ENCODE measurements at places on chromosomes 7 and 10. TPM values are rescaled to one million over a fixed set of nuclear protein-coding genes. Genes with fewer than 3 reads are reported as not detected.

DNA sequence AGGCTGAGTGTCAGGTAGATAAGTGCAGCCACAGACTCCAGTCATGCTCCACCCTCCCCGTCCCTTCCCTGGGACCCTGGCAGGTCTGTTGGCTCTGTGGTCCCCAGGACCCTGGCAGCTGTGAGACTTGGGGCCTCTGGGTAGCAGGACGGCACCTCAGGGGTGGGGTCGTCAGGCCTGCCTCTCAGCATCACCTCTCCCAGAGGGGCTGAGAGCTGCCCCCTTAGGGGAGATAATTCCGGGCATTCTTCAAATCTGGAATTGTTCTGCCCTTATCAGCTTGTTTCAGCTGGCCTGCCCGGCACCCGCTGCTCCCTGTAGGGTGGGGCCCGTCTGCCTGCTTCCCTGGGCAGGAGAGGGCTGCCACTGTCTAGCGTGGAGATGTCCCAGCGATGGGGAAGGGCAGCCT is 23.3 kb downstream of the PODXL start:
- no peak for DNase-seq

DNA sequence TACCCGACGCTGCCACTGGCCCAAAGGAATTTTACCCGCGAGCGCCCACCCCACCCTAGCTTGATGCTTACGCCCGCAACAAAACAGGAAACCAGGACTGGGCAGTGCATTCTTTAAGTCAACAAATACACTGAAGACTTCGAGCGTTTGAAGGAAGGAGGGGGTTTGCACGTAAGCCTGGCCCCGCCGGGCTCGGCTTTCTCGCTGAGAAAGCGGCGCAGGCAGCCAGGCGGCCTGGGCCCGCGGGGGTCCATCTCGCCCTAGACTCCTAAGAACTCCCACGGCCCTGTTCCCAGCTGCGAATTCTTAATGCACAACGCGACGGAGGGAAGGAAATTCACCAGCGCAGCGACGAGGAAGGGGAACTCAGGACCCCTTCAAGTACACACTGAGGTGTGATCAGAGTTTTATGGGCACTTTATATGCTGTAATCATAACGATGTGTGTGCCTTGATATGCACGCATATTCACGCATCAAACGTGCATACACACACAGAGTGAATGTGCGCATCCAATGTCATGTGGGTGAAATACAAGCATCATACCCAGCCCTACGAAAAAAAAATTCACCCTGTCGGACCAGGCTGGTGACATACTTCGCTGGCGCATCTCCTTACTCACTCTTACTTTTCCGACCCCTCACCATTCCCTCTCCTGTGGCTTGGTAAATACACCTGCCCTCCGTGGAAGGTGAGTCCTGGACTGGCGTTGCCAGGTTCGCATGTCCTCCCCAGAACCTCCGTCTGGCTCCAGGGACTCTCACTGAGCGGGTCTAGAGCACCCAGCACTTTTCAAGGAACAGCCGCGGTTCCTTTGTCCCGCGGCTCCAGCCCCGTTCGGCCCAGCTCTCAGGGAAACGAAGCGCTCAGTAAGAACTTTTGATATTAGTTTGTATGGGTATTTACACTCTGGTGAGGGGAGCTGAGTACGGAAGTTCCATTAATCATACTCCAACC is 5.7 kb upstream of the HOXA13 start:
- no peak for DNase-seq

GRCh38 chr7:12949060-12949931 is 261.9 kb downstream of the ARL4A start:
- peak; percentile 14 for DNase-seq

GRCh38 chr10:114885443-114885842 is 52.6 kb upstream of the TRUB1 start:
- DNase-seq: no peak

Gene PIK3AP1
- 8.9 TPM for total RNA-seq

Gene MYH16
- 0.89 TPM for total RNA-seq

DNA sequence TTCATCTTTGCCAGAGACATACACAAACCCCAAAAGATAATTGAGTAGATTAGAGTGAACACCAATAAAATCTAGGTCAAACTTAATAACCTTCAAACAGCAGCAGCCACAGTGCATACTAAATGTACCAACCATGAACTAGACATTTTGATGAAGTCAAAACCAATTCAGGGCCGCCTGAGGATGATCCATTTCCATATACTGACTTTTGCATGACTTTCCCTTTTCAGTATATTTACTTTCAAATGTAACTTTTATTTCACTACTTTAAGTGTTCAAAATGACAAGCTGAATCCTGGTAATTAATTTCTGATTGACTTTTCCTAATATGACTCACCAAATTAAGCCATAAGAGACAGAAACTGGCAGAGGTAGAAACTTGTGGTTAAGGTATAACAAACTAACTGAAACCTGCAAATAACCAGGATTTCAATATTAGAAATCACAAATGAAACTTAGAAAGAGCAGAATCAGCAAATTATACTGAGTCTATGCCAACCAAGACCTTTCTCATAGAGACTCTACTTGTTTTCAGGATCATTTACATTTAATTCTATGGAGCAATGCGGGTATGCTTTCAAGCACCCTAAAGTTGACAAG is 171.9 kb upstream of the LRRN3 start:
- no peak for DNase-seq

DNA sequence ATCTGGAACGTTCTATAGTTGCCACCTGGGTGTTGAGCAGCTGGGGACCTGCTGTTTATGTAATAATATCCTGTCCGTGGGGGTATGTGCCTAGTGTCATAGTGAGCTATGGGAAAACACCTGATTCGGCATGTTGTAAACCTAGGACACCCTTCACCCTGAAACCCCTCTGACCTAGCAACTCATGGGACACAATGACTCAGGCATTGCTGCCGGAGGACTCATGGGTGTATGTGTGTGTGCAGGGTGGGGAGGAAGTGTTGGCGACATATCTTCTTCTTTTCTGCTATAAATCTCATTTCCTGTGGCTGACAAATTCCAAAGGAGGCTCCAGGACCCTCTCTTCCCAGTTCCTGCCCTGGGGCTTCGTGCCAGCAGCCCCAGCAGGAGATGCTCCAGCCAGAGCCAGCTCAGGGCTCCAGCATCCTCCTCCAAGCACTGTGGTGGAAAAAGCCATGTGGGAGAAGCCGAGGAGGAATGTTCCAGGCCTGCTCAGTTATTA is 77.0 kb upstream of the PODXL start:
- no peak for DNase-seq

DNA sequence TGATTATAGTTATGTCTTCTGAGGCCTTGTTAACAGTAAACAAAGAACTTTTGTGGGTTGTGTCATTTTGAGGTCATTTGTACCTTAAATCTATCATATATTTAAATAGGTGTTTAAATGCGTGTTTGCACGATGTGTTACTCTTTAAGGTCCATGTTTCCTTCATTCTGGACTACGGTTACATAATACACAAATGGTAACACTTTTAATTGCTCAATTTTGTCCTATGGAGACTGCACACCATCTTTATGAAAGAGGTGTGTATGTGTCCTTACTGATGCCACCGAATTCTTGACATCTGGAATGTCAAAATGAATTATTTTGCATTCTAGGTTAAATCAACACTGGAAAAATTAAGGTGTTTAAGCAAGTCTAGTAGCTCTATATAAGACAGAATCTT is 1.7 kb downstream of the PALS2 start:
- no peak for DNase-seq

GRCh38 chr7:106176414-106177299 is 64.5 kb upstream of the SYPL1 start:
- DNase-seq: peak; percentile 35

DNA sequence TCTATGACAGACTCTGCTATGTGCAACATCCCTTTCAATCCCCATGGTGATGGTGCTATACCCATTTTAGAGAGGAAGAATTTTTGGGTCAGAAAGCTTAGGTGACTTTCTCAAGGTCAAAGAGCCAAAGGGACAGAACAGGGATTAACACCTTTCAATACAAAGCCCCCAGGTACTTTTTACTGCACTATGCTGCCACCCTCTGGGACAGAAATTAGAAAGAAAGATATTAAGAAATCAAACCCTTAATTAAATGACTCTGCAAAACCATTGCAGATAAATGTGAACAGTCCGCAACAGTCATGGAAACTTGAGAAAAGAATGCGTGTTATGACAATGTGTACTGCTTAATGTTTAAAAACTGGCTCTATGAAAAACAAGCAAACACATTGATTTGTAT is 673.7 kb downstream of the MAGI2 start:
- DNase-seq: no peak

- DNase-seq: peak; percentile 96
Observed at GRCh38 chr7:71633551-71634008, 501.6 kb downstream of the GALNT17 start.

DNA sequence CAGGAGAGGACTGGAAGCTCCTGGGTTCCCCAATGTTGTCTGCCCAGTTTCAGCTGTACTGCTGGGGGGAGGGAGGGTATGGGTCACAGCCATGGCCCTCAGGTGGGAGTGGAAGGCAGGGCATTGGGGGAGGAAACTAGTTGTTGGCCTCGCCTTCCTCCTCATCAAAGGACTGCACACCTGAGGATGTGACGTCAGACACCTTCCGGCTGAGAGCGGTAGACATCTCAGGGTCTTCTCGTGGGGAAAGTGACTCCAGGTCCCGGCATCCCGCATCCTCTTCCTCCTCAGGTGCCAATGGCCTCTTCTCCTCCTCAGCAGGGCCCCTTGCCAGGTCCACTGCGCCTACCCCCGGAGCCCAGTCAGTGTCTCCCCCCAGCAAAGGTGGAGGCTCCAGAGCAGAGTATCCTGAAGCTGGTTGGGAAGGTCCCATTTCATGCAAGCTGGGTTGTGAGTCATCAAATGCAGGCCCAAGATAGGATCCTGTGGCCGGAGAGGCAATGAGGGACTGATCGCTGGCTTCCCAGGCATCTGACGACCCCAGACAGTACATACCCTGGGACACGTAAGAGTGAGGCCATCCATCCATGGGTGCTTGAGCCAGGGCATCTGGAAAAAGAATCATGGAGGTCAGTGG is 6.0 kb downstream of the FAM131B start:
- no peak for DNase-seq

DNA sequence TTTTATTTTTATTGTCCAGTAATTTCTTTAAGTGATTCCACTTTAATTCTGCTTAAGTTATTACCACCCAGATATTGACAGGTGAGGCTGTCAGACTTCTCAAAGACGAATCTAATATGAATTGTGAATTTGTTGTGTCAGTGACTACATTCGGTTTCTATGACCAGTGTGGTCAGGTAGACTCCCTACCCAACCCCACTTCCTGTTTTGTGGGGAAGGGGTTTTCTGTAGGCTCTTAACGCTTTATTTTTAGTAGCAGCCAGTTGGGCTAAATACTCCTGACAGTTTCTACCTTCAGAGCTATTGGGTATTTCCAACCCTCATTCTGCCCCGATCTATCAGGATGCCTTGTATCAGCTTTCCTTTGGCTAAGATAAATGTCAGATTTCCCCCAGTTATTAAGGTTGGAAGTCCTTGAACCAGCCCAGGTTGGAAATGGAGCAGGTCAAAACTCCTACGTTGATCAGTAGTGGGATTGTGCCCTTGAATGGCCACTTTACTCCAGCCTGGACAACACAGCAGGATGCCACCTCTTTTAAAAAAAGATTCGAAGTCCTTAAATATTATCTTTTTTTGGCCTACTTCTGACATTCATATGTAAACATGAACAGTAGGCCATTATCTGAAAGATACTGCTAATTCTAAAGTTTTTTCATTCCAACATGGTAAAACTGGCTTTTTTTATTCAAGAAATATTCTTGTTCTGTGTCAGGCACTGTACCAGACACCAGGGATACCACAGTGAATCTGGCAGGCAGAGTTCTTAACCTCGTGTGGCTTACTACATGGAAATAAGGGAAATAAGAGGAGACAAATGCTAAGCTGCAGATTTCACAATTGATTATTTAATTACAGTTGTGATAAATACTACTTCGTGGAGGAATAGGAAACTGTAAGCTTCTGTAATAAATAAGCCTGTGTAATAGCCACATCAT is 133.3 kb upstream of the SAMD8 start:
- DNase-seq: no peak

- DNase-seq: no peak
Observed at GRCh38 chr10:45399113-45399512, 25.1 kb downstream of the ALOX5 start.

DNA sequence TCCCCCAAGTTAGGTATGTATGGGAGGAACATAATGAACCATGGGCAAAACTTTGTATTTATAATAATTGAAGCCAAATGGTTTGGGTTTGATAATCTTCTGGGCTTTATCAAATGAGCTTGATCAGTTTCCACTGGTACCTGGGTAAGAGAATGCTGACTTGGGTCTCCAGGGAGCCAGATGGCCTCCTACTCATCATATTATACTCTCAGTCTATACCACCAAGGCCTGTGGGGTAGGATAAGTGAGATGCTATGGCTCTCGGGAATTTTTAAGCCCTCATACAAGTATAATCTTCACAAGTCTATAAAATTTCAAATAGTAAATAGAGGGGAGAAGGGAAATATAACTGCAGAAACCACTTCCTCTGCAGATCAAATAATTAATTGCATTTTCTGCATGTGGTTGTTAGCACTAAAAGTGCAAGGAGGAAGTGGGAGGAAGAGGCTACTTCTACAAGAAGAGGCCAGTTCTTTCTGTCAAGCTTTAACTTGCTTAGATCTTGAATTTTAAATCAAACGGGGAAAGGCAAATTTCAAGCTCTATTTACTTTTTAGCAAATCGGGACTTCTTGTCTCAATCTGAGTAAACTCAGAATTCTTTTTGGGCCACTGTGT is 349.0 kb downstream of the SORCS1 start:
- no peak for DNase-seq

GRCh38 chr7:82745820-82746219 is 302.2 kb upstream of the CACNA2D1 start:
- no peak for DNase-seq

DNA sequence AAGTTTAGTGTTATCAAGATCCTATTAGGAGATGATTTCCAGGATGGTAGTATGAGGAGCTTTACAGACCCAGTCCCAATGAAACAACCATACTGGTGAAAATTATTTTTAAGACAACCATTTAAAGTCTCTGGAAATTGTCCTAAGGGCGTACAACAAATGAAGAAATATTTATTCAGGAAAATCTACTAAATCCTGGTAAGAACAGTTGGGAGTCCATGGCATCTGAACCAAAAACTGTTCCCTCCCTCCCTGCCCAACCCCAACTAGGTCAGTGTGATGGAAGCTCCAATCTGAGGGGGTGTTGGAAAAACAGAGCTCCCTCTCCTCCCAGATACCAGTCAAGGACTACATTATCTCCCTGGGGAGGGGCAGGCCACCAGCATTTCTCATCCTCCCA is 74.7 kb upstream of the MKLN1 start:
- DNase-seq: no peak

- DNase-seq: no peak
Observed at GRCh38 chr7:11831156-11831735, 752 bp downstream of the THSD7A start.

GRCh38 chr10:12984165-12984747 is 17.3 kb downstream of the CCDC3 start:
- DNase-seq: no peak
